ENCODE measurements at places on chromosomes 5 and 9.
A peak's percentile ranks its signal among the peaks of the same experiment; 100 is the strongest.

- DNase-seq: no peak
Observed at GRCh38 chr5:775961-776861, 8.3 kb downstream of the ZDHHC11B start.

GRCh38 chr5:65076251-65076869 is 307.6 kb downstream of the CWC27 start:
- no peak for DNase-seq

- DNase-seq: no peak
Observed at GRCh38 chr5:178454303-178454702, 135.9 kb downstream of the COL23A1 start.

- no peak for DNase-seq
Observed at GRCh38 chr5:94595281-94595840, 23.0 kb downstream of the KIAA0825 start.

GRCh38 chr9:136902259-136902821 is 16.0 kb downstream of the TRAF2 start:
- DNase-seq: peak; percentile 28

DNA sequence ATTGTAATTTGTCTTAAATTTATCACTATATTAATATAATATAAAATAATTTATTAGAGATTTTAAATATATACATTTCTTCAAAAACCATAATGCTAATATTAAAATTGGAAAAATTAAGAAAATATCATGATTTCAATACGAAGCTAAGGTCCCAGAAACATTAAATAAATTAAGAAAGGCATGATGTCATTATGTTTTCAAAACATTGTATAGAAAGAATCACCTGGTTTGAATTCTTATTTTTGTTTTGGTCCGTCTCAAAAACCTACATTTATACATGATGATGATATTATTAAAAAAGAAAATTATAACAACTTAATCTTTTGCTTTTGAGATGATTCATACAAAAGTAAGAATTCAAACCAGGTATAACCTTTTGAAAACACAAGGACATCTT is 8.2 kb upstream of the EDIL3 start:
- DNase-seq: no peak

DNA sequence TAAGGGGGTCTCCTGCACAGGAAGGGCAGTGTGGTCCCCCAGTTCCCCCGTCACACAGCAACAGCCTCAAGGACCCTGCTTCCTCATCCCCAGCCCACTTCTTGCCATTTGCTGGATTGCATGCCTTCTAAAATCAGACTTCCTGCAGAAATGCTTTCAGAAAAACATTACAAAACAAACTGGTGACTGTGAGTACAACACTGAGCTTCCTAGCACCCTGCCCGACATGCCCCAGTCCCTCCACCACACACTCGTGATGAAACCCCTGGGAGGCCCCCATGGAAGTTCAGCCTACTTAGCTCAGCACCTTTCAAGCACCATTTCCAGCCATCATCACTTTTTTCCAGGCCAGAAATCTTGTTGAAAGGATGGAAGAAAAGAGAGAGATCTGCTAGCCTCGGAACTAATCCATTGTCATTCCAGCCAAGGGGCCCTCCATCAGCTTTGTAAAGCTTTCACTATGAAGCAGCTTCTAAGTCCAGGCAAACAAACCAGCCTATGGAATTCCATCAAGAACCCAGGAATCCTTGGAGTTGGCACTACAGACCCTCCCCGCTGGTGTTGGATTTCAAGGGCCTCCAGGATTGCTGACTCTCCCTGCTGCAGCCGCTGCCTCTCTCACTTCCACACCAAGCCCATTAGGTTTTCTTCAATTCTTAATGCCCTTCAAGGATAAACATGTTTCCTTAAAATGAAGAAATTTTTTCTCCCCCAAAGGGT is 114.6 kb downstream of the C5orf15 start:
- no peak for DNase-seq

DNA sequence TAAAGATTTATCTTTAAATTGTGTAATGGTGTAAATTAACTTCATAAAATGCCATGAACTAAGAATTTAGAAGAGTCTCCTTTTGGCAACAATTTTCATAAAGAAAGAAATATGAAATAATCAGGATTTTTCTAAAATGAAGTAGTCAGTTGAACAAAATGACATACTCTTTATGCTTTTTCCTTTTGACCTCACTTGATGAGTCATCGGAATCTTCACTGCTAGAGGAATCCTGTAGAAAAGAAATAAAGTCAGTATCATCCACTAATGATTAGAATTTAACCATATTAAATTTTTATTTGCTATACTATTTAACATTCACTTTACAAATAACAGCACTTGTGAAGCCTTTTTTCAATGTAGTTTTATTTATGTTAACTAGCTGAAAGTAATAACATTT is 26.1 kb downstream of the CHD1 start:
- DNase-seq: no peak

GRCh38 chr5:33711094-33711679 is 180.6 kb downstream of the ADAMTS12 start:
- DNase-seq: no peak
